NCI-H460 (cell line): ENCODE measurements at places on chromosomes 5 and 9.

GRCh38 chr9:133951265-133951664, 40.9 kb downstream of the VAV2 start:
- DNase-seq, result no peak

GRCh38 chr5:76333571-76333970, 69.5 kb upstream of the IQGAP2 start:
- no peak for DNase-seq

DNA sequence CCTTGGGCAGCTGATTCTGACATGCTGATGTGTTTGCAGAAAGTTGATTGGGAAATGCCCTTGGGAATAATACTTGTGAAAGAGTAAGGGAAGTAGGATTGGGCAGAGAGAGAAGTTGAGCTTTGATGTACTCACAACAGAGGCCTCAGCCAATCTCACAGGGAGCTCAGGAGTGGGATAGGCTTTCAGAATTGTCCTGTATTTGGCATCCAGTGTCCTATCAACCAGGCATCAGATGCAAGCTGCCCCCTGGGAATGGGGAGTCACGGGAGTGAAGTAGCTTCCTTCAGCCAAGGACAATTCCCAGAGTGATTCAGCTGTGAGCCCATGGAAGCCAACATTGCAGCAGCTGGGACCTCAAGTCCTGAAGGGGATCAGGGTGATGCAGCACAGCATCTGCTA, 39.6 kb downstream of the DMAC1 start:
- no peak for DNase-seq

DNA sequence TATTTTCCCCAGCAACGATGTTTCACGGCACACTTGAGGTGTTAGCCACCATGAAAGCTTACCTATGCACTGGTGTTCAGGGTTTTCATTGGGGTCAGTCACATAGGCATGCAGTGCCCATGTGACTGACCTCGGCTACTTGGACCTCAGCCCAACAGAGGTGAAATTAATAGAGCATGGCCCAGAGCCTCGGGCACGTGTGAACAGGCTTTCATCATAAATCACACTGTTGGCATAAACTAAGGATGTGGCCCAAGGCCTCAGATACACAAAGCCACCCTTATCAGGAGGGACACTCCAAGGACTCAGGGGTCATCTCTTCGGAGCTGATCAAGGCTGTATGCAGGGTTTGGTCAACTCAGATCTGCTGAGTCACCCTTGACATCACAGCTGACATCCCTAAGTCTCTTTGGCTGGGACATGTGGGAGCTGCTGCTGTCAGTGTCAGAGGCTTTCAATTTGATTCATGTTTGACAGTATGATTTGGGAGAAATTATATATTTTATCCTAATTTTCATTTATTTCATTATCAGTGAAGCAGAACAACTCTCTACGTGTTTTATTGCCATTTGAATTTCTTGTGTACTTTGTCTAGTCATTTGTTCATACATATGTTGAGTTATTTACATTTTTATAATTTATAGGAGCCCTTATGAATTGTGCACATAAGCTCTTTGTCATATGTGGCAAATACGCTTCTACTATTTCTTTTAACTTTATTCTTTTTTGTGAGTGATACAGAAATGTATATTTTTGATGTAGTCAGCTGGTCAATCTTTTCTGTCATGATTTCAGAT, 59.7 kb upstream of the ANKRD33B start:
- DNase-seq, result peak; percentile 41

DNA sequence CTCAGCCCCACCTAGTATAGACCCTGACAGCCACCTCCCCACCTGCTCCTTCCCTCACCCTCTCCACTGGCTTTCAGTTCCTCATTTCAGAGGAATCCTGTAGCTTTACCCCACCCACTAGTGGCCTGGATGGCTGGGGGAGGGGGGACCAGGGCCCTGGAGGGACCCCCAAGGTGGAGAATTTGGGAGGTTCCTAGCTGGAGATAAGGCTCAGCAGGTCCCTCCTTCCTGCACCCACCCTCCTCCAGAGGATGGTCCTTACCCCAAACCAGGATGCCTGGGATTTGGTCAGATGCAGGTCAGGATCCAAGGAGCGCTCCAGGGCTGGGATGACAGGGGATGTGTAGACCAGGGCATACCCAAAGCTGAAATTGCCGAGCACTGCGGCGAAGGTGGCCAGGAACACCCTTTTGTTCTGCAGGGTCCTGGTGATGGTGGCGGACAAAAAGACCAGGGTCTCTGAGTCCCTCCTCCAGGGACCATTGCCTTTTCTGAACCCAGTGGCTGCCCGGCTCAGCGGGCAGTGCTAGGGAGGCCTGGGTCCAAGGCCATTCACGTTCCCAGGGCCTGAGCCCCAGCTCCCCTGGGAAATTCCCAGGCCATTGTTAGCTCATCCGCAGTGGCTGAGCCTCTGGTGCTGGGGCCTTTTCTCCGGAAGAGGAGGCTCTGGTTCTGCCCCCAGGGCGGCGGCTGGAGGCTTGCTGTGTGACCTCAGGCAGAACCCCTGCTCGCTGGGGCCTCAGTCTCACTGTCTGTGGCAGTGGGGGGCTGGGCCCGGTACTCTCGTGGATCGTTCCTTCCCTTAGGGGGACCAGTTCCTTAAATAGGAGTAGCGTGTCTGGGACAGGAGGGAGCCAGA, 678 bp downstream of the SLC2A6 start:
- no peak for DNase-seq

- DNase-seq, result no peak
Measured at GRCh38 chr5:152465140-152465539, 60.1 kb upstream of the NMUR2 start.

- DNase-seq, result no peak
Measured at GRCh38 chr9:29144476-29144875, 1571.2 kb upstream of the C9orf72 start.

- DNase-seq, result no peak
Measured at GRCh38 chr5:115289104-115289503, 7.3 kb downstream of the CCDC112 start.

DNA sequence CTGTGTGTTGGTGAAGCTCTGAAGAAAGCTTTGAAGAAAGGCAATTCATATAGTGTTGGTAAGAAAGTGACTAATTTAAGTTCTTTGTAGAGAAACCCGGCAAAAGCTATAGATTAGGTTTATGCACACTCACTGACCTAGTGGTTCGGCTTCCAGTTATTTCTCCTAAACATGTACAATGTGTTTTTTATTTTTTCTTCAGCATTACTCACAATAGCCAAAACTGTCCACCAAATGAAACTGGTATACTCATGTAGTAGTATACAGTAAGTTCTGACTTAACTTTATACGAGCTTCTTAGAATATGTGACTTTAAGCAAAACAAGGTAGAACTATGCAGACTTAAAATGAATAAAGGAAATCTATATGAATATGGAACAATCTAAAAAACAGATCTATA, 44.8 kb downstream of the PJA2 start:
- DNase-seq, result no peak

- peak; percentile 7 for DNase-seq
Measured at GRCh38 chr9:18566121-18566520, 92.2 kb downstream of the ADAMTSL1 start.

- DNase-seq, result no peak
Measured at GRCh38 chr9:89408628-89409101, 89.2 kb downstream of the SEMA4D start.

DNA sequence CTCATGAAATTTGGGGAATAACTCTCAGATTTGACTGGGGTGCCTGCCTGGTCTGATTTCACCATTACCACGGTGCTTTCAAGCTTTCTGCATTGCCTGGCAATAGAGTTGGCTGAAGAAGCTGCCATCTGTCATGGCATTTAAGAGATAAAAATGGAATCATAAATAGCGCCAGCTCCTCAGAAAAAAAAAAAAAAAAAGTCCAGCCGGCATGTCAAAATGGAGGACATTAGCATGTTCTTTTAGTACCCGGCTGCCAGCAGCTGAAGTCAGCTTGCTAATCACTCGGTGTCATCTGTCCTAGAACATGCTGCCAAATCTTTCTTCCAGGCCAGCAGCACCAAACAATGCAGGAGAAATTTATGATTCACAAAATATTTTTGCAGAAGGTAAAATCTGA, 57.7 kb upstream of the CER1 start:
- no peak for DNase-seq

DNA sequence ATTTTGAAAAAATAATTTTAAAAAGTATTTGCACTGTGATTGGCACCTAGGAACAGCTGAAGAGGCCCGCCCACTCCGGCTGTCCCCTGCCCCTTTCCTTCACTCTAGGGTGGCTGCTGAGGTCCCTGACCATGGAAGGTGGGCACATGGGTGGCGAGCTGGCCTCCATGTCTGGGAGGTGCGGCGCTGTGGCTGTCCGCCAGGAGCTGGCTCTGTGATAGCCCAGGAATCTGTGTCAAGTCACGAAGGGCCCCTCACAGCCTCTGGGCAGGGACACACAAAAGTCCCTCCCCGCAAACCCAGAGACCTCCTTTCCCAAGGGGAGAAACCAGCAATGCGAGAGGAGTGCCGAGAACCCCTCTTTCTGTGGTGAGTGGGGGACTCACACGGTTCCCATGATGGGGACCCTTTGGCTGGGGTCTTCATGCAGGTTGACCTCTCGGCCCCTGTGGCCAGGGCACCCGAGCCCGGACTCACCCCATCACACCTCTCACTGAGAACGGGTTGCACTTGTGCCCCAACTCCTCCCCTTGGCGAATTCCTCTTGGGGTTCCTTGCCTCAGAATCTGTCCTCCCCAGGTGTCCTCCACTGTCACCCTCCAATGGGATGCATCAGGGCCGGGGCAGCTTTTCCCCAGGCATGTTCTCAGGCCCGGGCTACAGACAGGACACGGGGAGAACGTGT, 168.0 kb downstream of the GAPVD1 start:
- no peak for DNase-seq

GRCh38 chr9:109652971-109653370, 127.0 kb upstream of the PALM2AKAP2 start:
- peak; percentile 32 for DNase-seq

DNA sequence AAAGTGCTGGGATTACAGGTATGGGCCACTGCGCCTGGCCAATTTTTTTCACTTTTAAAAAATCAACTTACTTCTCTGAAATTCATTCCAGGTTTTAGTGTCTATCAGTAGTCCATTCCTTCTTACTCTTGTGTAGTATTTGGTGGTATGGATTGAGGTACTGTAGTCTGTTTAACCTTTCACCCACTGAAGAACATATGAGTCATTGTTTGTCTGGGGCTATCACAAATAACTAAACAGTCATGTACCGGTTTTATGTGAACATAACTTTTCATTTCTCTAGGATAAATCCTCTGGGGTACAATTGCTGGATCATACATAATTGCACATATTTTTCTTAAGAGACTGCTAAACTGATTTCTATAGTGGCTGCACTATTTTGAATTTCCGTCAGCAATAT, 1188.0 kb upstream of the CDH9 start:
- no peak for DNase-seq

DNA sequence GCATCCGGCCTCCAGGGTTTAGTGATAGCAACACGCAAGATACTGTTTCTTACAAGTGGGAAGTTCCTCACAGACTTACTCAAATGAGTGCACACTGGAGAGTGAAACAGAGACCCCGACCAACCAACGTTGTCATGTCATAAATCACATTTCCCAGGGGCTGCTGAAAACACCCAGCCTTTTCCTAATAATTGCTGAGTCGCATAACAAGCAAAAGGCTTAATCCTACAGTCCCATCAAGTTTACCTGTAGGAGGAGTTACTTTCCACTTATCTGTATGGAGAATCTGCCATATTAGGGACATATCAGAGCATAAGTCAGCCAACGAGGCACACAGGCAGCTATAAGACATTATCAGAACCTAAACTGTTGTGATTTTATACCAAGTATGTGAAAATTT, 156.4 kb upstream of the LHFPL2 start:
- no peak for DNase-seq
